Activated naive CD4-positive, alpha-beta T cell treated with anti-CD3 and anti-CD28 coated beads, Interleukin-2, amount 10 ng/mL, durations not matched to agents 7 days and 5 days (primary cell): ENCODE measurements at places on chromosomes 5 and 9.

GRCh38 chr5:102802708-102803458 is 47.8 kb downstream of the PAM start:
- DNase-seq: no peak

GRCh38 chr9:108722396-108722795 is 133.4 kb downstream of the ACTL7B start:
- no peak for DNase-seq

DNA sequence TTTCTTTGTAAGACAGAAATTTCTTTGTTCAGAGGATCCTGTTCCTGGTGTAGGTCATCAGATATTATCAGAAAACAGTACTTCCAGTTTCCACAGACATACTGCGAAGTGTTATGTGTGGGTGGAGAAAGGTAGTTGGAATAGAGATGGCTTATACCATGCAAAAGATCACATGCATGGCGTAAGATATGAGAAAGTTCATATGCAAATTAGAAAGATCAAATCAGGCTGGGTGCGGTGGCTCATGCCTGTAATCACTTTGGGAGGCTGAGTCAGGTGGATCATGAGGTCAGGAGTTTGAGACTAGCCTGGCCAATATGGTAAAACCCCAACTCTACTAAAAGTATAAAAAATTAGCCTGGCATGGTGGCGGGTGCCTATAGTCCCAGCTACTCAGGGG is 65.2 kb upstream of the GLIS3 start:
- DNase-seq: no peak

DNA sequence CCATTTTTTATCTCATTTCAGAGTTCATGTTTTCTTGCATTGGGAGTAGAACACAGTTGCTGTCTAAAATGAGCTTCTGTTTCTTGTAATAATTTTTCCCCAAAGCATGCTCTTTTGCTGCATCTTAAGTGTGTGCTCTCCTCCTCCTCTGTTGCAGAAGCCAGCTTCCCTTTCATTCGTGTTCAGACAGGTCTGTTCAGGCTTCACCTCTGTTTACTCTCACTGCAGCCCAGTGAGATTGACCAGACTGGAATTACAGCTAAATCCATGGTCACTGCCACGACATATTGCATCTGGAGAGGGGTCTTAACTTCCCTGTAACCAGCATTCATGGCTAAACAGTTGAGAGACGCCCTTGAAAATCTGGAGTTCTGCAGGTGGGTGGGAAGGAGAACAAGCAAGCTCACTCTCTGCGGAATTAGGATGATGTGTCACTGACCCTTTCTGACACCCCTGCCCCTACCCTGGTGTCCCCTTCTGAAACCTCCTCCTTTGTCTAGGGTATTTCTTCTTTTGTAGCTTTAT is 223.2 kb downstream of the FSTL4 start:
- peak; percentile 5 for DNase-seq

DNA sequence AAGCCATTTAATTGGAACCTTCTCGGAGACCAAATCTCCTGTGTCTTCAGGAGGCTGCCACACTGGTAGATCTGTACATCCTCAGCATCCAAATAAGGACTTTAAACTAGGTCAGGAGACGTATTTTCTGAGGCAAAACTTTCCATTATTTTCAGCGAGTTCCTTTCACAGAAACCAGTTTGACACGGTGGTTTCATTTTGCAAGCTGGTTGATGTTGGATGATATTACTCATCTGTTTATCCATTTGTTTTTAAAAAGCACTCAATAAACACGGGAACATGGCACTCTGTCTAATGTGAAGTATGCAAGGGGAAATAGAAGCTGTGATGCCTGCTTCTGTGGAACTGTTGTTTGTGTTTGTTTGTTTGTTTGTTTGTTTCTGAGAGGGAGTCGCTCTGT is 199.6 kb downstream of the ERCC6L2 start:
- no peak for DNase-seq

- no peak for DNase-seq
Observed at GRCh38 chr9:77375956-77376532, 198.7 kb downstream of the VPS13A start.

DNA sequence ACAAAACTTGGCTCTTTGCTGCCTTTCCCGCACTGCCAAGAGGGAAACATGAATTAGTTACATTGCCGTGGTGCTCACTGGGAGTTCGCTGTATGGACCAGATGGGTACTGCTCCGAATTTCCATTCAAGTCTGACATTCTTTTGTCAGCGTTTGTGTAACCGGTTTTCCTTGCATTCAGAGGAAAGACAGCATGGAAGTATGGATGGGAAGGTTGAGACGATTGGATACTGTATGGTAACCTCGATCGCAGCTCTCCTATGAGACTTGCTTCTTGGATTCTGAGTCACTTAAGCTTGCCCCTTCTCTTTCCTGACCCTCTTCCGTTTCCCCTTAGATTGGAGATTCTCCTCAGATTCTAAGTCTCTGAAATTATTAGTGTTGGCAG is 625 bp upstream of the UBLCP1 start:
- DNase-seq: no peak

DNA sequence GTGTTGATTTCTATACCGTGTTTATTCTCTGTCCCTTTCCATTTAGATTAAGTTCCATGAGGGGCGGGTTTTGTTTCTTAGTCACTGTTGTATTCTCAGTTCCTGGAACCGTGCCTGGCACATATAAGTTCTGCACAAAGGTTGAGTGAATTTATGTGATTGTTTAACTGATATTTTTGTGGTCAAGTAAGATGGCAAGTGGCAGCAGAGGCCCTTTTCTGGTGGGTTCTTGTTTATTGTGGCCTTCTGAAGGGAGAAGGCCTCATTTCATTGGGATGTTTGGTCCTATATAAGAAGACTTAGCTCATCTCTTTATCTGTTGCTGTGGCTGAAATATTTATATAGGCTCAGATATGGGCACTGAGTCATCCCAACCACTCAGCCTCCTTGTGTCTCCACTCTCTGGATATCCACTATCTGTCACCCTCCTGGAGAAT is 262.5 kb downstream of the PSAT1 start:
- DNase-seq: no peak

- no peak for DNase-seq
Observed at GRCh38 chr9:134617836-134618162, 23.8 kb upstream of the COL5A1 start.

GRCh38 chr9:26043431-26043830 is 365.2 kb upstream of the TUSC1 start:
- no peak for DNase-seq

DNA sequence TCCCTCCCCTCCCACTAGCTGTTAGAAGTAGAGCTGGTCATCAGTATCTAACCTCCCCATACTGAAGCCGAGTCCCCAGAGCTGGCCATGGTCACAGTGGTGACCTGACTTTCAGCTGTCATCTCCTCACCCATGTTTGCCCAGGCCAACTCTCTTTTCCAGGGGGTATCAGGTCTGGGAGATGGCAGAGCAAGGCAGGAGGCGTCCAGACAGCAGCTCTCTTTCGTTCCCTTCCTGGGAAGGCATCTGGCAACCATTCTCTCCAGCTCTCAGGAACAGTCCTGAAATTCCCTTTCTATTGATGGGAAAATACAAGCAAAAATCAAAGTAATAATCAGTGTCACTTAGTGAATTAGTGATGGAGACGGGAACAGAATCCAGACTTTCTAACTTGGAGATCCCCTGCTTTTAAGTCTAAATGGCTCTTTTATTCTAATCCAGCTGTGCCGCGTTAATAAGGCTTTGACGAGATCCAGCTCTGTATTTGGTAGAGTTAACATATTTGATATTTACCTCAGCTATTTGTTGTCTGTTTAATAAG is 21.3 kb upstream of the AOPEP start:
- no peak for DNase-seq

- no peak for DNase-seq
Observed at GRCh38 chr9:35273591-35273990, 111.8 kb downstream of the UNC13B start.

DNA sequence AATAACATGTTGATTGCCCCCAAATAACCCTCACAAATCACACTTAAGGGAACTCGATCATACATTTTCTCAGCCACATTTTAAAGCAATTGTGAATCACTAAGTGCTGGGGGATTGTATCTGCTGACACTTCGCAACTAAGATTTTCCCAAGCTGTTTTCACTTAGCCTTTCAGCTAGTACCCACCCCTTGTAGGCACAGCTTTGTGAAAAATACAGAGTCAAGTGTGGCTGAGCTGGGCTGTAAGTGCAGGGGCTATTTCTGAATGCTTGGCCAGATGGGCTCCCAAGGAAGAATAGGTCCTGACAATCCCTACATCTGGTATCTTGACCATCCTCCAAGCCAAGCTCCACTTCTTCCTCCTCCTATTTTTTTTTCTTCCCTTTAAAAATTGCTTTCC is 289.2 kb upstream of the NMUR2 start:
- no peak for DNase-seq

GRCh38 chr9:135847833-135848232 is 59.5 kb downstream of the CAMSAP1 start:
- no peak for DNase-seq

- peak; percentile 69 for DNase-seq
Observed at GRCh38 chr9:75152416-75152815, 64.1 kb downstream of the OSTF1 start.

- DNase-seq: no peak
Observed at GRCh38 chr9:21817176-21817575, 14.7 kb downstream of the MTAP start.

DNA sequence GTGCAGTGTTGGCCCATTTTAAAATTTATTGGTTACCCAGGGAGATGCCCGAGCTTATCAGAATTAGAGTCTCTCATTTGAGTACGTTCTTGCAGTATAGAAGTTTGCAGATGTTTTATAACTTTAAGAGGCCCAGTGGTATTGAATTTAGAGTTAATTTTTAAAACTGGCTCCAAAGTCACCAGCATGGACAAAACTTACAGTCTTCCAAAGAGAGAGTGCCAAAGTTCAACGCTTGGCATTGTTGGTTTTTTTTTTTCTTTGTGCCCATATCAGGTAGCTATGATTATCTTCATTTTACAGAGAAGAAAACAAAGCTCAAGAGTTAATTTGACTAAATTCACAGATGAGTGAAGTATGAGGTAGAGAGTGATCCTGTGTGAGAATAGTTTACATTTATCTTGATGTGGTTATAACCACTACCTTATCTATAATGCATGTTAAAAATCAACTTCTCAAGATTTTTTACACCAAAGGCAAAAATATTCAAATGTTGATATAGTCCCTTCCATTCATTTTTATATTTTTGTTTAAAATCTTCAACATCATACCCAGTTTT is 273.7 kb upstream of the DMRT1 start:
- DNase-seq: no peak

DNA sequence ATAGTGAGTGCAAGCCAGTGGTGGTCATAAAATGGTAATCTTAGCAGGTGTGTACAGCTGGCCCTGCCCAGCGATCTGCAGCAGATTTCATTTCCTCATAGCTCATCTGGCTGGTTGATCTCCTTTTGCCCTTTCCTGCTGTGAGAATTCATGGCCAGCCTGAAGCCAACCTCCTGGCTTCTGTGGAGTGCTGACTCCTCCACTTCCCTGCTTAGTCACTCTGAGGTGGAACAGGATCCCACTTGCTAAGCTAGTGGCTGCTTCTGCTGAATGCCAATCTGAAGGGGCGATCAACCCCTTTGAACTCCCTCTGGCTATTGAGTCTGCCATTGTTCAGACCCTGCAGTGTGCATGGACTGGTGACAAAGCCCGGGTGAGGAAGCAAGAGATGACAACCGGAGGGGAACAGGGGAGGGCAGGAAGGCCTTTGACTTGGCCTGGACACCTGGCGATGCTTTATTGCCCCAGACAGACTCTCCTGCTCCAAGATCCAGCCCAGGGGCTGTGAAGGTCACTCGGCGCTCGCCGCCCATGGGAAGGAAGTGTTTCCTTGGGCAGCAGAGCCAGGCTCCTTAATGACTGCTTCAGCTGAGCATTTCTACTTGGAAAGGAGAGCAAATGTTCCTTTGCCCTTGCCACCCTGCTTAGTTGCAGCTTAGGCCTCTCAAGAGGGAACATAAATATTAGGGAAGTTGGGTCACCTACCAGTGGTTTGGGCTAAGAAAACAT is 341.1 kb downstream of the ZSWIM6 start:
- DNase-seq: no peak

- DNase-seq: no peak
Observed at GRCh38 chr9:18362901-18363685, 110.9 kb upstream of the ADAMTSL1 start.

- DNase-seq: no peak
Observed at GRCh38 chr5:159764283-159765134, 151.8 kb upstream of the ADRA1B start.

DNA sequence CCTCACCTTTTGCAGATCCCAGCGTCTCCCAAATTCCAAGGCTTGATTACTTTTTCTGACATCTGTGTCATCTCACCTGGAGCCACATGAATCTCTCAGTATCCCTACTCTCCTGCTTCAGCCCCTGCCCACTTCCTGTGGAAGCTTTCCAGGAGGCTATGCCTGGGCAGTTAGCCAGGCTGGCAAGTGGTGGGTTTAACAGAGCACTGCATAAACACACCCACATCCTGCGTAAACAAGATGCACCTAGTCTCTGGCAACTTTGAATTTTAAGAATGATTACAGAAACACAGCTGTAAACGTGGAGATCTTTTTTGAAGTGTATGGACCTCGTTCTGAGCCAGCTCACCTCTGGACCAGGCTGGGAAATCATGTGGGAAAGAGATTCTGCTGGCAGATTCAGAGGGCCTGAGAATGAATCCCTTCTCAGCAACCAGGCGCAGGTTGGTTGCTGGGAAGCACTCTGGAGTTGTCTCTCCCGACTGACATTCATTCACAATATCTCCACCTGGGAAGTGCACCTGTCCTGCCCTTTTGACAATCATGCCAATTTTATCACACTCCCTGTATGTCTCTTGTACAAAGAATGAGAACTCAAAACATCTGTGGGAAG is 55.7 kb upstream of the FANCC start:
- DNase-seq: no peak
